ENCODE measurements at places on chromosomes 1 and 21.

DNA sequence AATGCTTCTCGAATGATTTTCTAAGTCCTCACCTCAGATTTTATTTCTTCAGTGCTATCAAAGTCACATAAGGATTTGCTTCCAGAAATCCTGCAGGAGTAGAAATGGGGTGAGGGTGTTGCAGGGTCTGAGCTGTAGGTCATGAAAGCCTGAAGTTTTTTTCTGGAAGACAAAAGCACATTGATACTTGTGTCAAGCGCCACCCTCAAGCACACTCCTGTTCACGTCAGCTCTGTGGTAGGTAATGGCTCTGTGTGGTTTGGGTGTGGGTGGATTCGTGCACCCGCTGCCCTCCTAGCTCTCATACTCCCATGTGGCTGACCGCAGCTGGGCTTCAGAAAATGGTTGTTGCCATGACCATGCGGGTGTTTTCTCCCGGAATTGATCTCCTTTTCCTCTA, 39.9 kb downstream of the AKNAD1 start:
- DNase-seq, result no peak

DNA sequence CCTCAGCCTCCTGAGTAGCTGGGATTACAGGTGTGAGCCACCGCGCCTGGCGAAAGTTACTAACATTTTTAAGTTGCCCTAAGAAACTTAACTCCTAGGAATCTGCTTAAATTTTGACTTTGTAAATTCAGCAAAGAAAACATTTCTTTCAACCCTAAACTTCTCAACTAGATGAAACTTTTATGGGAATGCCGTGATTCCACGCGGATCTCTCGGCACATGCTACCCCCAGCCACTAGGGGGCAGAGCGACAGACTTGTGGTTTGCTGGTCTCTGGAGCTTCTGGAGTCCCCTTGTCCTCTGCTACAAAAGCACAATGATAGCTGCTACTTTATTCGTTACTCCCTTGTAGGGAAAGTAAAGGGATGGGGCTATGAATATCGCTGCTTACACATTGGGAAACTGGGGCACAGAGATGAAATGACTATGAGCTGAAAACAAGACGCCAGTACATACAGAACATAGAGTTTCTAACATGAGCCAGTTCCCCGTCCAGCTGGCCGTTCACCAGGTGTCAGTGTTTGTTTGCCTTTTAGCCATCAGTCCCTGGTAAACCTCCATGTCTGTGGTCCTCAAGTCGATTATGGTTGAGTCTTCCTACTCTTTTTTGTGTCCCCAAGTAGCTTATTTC, 114.7 kb downstream of the PBX1 start:
- no peak for DNase-seq

DNA sequence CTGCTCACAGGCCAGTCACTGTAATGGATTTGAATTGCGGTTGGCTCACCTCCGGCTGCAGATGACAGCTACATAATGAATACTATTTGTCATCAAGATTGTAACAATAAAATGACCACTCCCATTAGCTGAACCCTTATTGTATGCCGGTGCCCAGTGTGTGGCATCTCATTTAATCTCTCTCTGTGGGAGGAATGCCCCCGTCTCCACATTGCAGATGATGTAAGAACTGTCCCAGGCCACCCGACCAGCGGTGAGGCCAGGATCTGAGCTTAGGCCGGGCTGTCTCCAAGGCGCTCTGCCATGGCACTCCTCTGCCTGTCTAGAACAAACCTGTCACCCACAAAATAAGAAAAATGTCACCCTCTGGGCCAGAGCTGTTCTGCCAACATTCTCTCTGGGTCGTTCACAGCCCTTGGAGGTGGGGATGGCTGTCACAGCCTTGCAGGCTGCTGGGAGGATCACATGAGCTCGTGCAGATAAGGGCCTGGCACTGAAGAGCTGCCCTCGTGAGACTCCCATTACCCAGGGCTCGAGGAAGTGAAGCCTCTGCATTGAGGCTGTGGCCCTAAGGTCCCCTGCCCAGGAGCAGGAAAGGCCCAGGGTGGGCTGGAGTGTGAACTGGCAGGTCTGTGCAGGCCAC, 52.7 kb downstream of the ECE1 start:
- DNase-seq, result no peak

GRCh38 chr1:117782056-117782455, 147.4 kb downstream of the GDAP2 start:
- no peak for DNase-seq

DNA sequence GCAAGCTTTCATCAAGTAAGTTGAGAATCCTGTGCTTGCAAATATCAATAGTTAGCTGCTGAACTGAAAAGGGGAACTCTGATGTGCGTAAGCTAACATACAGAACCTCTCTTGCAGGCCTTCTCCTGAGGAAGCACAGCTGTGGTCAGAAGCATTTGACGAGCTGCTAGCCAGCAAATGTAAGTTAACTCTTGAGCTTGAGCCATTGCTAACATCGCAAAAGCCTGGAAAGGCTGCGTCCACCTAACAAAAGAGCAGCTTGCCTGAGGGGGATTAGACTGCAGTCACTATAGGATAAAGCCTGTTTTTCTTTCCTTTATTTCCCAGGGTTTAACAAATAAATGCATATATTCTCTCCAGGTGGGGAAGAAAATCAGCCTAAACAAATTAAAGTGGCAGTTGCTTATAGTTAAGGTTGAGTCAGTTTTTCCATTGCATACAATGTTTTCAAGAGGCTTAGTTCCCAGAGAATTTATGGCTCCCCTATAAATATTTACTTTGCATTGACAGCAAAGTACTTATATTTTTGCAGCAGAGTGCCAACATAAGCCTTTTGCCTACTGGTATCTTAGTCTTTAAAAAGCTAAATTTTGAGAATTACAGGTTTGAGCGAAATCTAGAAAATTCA, 1.5 kb downstream of the RGS2 start:
- DNase-seq, result no peak

All from esophagus squamous epithelium (tissue), 5 donors.